Skeletal muscle cell (primary cell): ENCODE measurements at places on chromosomes 2 and 18.

DNA sequence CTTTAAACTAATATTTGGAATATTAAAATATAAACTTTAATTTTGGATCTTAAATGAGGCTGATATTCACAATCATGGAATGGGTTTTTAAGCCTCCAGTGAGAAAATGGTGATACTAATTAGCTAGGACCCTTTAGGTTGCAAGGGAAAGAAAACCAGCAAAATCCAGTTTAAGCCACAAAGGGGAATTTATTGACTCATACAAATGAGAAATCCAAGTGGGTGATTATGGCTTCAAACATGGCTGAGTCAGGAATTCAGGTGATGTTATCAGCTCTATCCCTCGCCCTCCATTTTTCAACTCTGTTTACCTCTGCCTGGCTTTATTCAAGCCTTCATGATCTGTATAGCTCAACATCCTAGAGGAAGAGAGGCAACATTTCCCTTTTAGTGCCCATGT, 75.3 kb upstream of the DLX2 start:
- DNase-seq: no peak

GRCh38 chr2:198611201-198611600, 806.8 kb downstream of the PLCL1 start:
- DNase-seq: no peak

DNA sequence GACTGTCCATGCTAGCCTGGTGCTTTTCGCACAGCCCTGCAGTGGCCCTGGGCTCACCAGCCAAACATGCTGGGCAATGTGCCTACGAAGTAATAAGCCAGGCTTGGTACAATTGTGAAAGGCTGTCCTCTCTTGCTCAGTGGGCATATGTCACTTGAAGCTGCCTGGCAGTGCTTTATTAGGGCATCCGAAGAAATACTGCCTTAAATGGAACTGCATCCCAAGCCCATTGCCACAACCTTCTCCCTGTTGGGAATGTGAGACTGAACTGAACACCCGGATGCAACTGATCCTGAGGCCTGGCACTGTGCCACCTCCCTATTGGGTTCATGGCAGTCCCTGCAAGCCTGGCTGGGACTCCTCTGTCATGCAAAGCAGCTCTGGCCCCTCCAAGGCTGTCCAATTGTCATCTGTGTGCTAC, 15.9 kb downstream of the CAPG start:
- DNase-seq: no peak

DNA sequence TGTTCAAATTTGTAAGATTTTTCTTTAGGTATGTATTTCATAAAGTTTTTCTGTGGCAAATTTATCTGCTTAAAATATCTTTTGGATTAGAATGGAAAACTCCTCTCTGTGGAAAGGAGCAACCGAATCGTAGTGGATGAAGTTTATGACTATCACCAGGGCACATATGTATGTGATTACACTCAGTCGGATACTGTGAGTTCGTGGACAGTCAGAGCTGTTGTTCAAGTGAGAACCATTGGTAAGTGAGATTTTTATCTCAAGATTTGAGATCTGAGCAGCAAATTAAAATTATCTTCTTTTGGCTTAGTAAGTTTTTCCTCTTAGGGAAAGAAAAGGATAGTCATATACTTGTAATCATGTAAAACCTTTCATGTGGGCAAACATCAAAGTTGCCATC, 14.2 kb downstream of the IL18RAP start:
- DNase-seq: no peak

DNA sequence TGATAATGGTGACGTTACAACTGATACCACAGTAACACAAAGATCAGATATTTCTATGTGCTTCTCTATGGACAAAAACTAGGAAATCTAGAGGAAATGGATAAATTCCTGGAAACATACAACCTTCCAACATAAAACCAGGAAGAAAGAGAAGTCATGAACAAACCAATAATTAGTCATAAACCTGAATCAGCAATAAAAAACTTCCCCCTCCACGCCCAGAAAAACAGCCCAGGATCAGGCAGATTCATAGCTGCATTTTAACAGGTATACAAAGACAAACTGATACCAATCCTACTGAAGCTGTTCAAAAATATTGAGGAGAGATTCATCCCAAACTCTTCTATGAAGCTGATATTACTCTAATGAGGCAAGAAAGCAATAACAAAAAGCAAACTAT, 1535.2 kb upstream of the LRRTM1 start:
- DNase-seq: no peak

- DNase-seq: no peak
Observed at GRCh38 chr2:176415174-176415895, 146.1 kb downstream of the MTX2 start.

DNA sequence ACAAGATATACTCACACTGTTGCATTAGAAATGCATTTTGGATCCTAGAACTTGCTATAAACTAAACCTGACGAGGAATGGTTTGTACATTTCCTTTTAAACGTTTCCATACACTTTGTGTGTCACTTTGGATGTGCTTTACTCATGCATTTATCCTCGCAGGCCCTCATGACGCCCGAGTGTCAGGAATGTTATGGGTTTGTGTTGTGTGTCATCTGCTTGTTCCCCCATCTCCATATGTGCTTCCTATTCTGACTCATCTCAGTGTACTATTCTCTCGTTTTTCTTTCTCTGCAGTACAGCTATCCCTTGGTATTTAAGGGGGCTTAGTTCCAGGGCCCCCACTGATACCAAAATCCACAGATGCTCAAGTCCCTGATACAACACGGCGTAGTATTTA, 121.5 kb upstream of the RASGRP3 start:
- DNase-seq: peak; percentile 89
